K562 (cell line): ENCODE measurements at places on chromosomes 5 and 9.

- no peak for DNase-seq
These were observed 12.5 kb downstream of the MAPKAP1 start for GRCh38 chr9:125694478-125694877.

DNA sequence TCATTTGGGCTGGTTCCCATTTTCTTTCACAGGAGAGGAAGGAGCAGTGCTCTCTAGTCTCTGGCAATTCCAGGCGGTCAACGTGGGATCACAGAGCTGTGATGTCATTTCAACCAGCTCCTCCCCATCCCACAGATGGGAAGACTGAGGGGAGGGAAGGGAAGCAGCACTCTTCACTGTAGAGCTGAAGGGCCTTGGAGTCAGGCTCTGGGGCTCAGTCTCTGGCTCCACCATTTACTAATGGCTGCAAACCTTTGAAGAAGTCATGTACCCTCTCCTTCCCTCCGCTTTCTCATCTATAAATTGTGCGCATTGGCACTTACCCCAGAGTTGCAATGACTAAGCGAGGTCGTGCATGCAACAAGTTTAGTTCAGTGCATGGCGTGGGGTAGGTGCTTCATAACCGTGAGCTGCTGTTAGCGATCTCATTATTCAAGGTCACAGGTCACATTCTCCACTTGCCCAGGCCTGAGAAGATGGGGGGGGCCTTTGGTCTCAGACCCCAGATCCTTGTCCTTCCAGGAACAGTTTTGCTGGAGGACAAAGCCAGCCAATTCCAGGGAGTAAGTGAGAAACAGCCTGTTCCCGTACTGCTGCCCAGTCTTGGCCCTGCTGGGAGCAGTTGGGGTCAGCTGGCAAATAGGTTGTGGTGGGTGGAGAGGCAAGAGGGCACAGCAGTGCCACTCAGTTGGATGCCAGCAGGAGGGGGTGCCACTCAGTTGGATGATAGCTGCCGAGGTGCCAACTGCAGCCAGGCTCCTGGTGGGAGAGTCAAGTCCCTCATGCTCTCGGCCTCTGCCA, 136.7 kb downstream of the RGS3 start:
- DNase-seq, result no peak

GRCh38 chr5:135883441-135883840, 12.2 kb downstream of the IL9 start:
- DNase-seq, result peak; percentile 48

- DNase-seq, result no peak
These were observed 12.0 kb downstream of the ABLIM3 start for GRCh38 chr5:149153193-149153750.
